ENCODE measurements at places on chromosomes 2 and 18. TPM values are rescaled to one million over a fixed set of nuclear protein-coding genes. Genes with fewer than 3 reads are reported as not detected.

SOX11 gene
- 0.13 TPM for total RNA-seq

PAX8 gene
- 0.86 TPM for total RNA-seq

DNER gene
- total RNA-seq: 1.7 TPM

MAP3K20 gene
- 49.7 TPM for total RNA-seq

NFATC1 gene
- total RNA-seq: 11.5 TPM

DNAH7 gene
- total RNA-seq: 2.7 TPM

EFEMP1 gene
- 4,638 TPM for total RNA-seq

INPP5D gene
- total RNA-seq: 0.22 TPM

All from articular chondrocyte of knee joint (primary cell).